AML-193 (cell line): ENCODE measurements at places on chromosomes 12 and 14.

GRCh38 chr14:29603696-29604095 is 324.0 kb downstream of the PRKD1 start:
- DNase-seq = no peak

- DNase-seq = no peak
These were observed 105.2 kb upstream of the ATF7IP start for GRCh38 chr12:14260011-14260993.

DNA sequence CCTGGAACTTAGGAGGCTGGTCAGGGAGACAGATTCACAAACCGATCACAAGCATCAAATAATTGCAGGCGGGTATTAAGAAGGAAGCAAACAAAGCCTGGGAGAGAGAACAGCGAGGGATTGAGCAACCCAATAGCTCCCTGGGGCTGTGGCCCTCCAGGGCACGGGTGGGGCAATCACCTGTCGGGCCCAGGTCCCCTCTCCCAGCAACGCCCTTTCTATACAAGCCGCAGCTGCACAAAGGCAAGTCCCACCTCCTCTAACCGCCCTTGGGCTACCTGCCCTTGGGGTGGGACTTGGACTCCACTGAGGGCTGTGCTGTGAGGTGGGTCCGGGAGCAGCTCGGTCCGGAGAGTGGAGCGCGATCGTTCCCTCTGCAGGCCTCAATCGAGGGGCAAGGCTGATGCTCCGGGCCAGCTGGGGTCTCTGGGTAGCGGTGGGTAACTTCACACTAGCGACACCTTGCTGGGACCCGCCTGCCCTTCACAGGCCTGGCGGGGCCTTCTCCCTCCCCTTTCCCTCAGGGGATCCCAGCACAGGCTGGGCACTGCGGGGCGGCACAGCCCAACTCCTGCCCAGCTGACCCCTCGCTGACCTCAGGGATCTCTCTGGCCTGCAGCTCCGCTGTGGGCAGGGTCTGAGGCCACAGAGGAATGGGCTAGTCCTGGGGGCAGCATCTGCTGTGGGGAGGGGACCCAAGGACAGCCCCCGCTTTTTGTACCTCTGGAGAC is 8.0 kb downstream of the PHB2 start:
- DNase-seq = no peak

- DNase-seq = no peak
These were observed 9.3 kb downstream of the NFKBIA start for GRCh38 chr14:35395283-35395682.

DNA sequence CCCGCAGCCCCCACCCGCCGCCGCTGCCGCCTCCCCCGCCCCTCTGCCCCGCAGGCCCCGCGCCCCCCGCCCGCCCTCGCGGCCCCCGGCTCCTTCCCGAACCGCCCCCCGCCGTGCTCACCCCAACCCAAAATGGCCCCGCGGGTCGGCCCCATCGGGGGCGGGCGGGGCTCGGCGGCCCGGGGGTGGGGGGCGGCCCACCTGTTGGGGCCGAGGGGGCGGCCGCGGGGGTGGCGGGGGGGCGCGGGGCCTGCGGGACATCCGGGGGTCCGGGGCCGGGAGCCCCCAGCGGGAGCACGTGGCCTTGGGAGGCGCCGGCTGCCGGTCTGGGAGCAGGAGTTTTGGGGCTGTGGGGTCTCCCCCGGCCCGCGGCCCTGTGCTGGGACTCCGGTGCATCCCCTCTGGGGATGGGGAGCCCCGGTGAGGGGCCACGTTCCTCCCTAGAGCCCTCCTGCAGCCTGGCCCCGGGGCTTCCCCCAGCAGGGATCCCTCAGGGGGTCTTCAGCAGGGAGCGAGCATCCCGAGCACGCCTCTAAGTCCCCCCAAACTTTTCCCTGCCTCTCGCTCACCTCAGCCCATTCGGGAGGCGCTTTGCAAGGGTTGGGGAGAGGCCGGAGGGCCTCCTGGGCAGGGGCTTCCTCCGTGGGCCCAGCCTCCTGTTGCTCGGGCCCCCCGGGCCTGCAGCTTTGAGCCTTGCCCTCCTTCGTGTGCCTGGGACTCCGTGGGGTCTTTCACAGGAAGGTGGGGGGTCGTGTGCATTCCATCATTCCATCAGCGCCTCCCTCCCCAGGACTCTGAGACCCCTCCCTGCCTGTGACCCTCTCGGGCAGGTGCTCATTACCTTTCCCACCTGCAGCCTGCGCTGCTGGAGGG is 710 bp downstream of the MTA1 start:
- DNase-seq = no peak

DNA sequence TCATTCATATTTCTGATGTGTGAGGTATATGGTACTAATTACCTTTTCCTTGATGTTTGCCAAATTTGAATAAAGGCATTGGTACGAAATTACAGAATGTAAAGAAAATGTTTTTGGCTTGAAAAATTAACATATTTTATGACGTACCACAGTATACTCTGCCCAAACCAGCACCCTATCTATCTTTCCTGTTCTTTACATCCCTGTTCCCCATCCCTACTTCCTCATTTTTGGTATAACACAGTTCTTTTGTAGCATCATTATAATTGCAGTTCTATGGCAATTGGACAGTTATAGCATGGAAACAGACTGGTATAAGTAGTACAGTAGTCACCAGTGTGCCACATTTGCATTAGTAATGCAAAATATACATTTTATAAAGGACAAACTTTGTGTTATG is 7.0 kb upstream of the CCT2 start:
- DNase-seq = peak; percentile 9

- no peak for DNase-seq
These were observed 65.0 kb downstream of the NUMB start for GRCh38 chr14:73393375-73393774.

GRCh38 chr12:113386866-113387566 is 16.7 kb downstream of the SDS start:
- no peak for DNase-seq

- DNase-seq = no peak
These were observed 74.7 kb upstream of the GZMB start for GRCh38 chr14:24708684-24709083.

- DNase-seq = no peak
These were observed 229.0 kb upstream of the DIO3 start for GRCh38 chr14:101332281-101332680.

GRCh38 chr14:51726166-51726899 is 74.6 kb downstream of the FRMD6 start:
- no peak for DNase-seq

DNA sequence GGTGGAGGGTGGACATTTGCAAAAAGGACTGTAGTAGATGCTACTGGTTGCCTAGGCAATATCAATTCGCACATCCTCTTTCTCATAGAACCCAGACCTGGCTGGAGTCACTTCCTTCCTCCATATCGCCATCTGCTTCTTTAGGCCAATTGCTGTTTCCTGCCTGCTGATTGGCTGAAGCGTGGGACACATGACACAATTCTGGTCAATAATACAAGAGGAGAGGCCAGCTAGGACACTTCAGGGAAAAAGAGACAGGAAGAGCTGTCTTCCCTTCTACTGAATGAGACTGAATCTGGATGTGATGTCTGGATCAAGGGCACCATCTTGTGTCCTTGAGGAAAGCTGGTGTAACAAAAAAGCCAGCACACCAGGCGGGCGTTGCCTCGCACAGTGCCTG is 53.8 kb downstream of the TRPV4 start:
- peak; percentile 59 for DNase-seq

DNA sequence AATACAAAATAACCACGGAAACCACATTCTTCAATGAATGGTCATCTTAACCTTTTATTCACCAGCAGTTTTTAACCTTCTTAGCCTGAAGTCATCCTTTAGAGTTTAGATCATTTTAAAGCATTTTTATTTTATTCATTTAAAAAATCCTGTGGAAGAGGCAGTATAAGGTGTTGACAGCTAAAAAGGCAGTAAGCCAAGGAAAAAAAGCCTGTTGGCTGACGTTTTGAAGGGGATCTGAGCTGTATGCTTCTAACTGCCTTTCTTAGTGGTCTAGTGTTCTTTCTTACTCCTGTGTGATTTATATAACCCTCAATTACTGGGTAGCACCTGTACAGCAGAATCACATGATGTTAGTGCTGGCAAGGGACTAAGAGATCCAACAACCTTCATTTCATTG is 438.3 kb upstream of the SEL1L start:
- DNase-seq = no peak

GRCh38 chr12:52534482-52534881 is 14.3 kb upstream of the KRT5 start:
- no peak for DNase-seq

DNA sequence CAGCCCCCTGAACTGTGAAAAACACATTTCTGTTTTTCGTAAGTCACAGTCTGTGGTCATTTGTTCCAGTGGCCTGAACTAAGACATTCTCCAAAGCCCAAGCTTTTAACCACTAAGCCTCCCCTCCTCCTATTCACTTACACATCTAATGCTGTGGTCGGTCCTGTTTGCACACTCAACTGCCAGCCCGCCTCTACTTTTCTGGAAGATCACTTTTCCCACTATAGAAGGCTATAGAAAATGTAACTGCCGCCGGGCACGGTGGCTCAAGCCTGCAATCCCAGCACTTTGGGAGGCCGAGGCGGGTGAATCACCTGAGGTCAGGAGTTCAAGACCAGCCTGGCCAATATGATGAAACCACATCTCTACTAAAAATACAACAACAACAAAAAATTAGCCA is 524.7 kb upstream of the TMEM132C start:
- no peak for DNase-seq

DNA sequence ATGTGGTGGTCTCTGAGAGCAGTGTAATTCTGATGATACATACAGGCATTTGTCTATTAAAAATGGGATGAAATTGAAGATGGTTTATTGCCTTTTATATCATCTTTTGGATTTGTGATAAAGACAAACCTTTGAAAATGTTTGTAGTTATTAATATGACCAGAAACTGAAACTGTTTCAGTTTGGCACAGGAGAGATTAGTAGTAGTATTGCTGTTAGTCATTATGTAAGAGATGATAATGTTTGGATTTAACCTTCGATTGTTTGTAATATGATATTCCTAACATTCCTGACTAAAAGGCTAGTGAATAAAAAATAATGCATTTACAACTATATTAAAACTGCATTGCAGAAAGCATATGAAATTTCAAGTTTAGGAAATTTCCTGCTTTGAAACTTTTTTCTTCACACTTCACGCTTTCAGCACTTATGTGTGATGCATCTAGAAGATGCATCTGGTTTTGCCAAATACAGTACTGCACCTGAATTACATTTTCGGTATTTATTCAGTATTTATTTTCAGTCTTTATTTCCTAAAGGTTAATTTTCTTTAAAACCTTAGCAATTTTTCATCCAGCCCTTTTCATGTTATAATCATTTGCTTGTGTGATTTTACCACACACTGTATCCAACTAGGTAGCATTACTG is 25.5 kb downstream of the ADIPOR2 start:
- DNase-seq = no peak

DNA sequence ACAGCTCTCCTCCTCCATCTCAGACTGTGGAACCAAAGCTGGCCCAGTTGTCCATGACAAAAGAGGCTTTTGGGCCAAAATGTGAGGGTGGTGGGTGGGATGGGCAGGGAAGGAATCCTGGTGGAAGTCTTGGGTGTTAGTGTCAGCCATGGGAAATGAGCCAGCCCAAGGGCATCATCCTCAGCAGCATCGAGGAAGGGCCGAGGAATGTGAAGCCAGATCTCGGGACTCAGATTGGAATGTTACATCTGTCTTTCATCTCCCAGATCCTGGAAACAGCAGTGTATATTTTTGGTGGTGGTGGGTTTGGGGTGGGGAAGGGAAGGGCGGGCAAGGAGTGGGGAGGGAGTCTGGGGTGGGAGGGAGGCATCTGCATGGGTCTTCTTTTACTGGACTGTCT is 11.8 kb upstream of the TAMALIN start:
- no peak for DNase-seq

DNA sequence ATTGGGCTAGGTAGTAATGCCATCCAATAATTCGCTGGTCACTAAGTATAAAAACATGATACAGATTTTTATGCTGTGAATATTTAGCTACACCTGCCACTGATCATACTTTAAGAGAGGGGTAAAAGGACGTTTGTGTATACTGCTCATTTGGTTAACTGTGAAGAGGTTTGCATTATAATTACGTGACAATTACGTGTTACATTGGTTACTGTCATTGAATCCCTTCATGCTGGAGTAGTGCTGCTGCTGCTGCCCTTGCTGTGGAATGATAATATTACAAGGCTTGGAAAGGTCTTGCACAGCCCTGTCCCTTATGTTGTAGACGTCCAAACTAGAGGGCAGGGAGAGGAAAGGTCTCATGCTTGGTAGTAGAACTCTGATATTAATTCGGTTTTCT is 312.2 kb upstream of the ATP2B1 start:
- no peak for DNase-seq
